ENCODE measurements at places on chromosomes 2 and 18.

DNA sequence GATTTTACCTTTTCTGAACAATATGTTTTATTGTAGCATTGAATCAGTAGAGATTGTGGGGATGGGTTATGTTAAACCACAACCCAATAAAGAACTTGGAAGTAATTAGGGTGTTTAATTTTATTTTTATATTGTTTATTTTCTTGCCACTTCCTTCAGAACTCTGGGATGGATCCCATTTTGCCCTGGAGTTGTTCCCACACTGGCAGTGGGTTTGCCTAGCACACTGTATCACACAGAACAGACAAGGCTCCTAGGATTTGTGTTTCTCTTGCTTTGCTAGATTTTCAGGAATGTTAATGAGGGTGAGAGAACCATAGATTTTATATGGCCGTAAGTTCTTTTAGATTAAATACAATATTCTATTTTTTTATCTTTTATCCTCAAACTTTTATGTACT is 59.0 kb downstream of the TANK start:
- no peak for DNase-seq

DNA sequence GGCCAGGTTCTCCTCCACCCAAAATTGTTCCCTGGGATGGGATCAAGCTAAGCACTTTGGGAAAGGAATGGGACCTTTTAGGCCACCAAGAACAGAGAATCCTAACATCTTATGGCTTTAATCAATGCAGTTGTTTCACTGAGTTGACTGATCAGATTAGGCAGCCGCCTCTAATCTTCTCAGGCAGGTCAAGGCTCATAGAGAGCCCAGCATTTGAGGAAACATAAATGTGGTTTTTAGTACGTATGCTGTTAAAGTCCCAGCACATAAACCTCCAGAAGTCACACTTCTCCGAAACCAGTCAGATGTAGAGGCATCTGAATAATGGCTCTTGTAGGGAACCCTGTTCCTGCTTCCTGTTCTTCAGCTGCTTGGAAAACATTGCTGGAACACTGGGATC is 99.5 kb upstream of the RMDN2 start:
- DNase-seq = peak; percentile 66

DNA sequence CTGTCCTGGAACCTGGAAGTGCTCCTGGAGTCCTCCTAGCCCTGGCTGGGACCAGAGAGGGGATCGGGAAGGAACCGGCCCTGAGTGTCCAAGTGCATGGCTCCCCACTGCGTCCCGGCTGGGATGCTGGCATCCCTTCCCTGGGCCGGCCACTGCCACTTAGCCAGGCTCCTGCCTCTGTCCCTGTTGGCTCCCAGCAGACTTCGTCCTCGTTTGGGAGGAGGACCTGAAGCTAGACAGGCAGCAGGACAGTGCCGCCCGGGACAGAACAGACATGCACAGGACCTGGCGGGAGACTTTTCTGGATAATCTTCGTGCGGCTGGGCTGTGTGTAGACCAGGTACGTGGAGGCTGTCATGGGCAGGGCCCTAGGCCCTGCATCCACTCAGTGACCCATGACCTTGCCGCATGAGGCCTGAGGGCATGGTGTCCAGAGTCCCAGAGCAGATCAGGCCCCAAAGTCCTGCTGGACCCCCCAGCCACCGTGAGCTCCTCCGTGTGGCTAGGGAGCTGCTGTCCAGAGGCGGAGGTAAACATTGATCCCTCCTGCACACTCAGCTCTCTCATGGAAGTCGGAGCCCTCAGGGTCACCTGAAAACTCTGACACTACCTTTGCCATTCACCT is 7.1 kb downstream of the ANO7 start:
- peak; percentile 6 for DNase-seq

- DNase-seq = no peak
These were observed 162.6 kb downstream of the KCNE4 start for GRCh38 chr2:223214394-223215253.

DNA sequence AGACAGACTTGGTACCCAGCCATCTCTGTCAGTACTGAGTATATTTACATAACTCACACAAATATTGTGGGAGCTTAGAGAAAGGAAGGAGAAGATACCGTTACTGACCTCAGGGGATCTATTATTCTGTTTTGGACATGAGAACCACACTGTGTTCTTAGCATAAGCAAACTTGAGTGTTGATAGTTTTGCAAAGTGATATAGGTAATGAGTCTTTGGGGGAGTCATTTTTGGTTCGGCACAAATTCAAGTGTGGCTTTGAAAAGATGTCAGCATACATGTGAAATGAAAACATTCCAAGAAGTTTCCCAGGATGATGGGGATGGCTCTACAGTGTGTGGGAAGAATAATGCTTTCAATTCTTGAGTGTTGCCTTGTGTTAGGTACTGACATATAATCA is 24.1 kb downstream of the SMARCAL1 start:
- no peak for DNase-seq

- no peak for DNase-seq
These were observed 136.1 kb upstream of the TMEM200C start for GRCh38 chr18:6031442-6031841.

- DNase-seq = no peak
These were observed 43.7 kb upstream of the CAB39 start for GRCh38 chr2:230668939-230669303.

DNA sequence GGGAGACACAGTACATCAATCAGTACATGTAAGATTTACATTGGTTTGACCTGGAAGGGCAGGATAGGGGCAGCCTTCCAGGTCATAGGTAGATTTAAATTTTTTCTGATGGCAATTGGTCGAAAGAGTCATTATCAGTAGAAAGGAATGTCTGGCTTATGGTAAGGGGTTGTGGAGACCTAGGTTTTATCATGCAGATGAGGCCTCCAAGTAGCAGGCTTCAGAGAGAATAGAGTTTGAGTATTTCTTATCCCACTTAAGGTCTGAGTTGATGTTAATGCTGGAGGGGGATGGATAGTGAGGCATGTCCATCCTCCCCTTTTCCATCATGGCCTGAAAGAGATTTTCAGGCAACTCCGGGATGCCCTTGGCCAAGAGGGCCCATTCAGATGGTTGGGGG is 60.7 kb downstream of the SPTBN1 start:
- DNase-seq = no peak

GRCh38 chr18:36757991-36758390 is 70.8 kb downstream of the TPGS2 start:
- no peak for DNase-seq

DNA sequence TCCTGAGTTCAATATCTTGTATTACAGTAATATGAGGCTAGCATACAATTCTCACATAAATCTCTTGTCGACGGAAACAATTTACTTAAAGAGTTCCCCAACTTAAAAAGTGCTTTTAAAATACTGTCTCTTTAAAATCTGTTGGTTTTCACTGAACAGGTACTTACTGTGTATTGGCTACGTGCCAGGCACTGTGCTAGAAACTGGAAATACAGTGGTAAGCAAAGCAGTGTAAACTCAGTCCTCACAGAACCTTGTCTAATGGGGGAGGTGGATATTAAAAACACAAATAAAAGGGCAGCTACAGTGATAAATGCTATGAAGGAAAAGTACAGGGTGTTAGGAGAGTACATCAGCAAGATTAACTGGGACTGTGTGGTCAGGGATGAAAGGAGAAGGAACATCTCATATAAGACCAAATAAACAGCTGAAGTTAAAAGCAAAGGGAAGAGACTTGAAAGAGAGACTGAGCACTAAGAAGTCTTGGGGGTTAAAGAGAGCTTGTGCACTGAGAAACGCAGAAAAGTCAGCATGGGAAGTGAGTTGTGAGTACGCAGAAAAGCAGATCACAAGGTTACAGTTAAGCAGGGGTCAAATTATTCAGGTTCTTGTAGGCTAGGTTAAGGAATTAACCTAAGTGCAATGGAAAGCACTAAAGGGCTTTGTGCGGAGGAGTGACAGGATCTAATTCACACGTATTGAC is 52.5 kb downstream of the USP40 start:
- DNase-seq = no peak

DNA sequence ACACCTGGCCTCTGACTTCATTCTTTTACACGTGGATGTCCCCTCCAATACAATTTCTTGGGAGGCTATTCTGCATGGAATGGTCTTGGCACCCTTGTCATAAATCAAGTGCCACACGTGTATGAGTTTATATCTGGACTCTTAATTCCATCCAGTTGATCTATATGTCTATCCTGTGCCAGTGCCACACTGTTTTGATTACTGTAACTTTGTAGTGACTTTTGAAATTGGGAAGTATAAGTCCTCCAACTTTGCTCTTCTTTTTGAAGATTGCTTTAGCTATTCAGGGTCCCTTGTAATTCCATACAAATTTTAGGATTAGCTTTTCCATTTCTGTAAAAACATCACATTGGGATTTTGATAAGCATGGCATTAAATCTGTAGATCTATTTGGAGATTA is 43.5 kb downstream of the HS1BP3 start:
- no peak for DNase-seq

DNA sequence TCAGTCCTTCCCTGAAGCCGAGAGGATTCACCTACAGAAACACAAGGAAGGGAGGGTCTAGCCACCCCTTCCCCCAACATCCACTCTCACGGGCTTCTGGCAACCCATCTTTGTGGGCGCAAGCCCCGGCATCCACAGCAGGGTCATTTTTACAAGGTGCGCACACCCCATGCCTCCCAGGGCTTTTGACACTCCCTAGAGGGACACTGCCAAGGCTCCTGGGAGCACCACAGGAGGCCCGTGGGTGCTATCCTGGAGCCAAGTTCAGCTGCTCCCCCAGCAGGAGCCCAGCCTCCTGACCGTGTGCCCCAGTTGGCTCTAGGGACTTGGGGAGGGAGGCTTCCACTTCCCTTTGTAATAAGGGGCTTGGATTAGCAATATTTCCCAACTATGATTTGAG is 251.6 kb downstream of the TNS1 start:
- no peak for DNase-seq

DNA sequence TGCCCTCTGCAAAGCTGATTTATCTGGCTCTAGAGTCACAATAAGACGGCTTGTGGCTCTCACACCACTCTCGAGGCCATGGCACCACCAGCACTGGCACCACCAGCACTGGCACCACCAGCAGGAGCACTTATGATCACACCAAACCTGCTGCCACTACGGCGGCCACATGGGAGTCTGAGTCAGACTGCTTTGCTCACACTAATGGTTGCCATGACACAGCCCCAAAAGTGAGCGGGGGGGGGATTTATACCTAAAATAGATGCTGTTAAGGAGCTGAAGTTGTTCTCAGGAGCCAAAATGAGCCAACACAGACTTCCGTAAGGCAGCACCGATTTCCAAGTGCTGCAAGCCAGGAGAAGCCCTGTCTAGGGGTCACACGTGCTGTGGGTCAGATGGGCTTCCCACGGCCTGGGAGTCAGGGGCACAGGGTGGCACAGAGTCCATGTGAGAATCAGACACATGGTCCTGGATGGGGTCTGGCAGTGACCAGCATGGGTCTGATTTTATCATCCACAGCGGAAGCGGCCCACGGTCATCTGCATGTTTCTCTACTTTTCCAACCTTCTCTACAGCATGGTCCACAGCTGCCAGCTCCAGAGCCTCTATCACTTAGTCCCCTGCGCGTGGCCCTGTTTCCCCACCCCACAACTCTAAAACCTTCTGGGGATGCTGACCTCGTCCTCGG is 16.7 kb downstream of the DNMT3A start:
- DNase-seq = no peak

DNA sequence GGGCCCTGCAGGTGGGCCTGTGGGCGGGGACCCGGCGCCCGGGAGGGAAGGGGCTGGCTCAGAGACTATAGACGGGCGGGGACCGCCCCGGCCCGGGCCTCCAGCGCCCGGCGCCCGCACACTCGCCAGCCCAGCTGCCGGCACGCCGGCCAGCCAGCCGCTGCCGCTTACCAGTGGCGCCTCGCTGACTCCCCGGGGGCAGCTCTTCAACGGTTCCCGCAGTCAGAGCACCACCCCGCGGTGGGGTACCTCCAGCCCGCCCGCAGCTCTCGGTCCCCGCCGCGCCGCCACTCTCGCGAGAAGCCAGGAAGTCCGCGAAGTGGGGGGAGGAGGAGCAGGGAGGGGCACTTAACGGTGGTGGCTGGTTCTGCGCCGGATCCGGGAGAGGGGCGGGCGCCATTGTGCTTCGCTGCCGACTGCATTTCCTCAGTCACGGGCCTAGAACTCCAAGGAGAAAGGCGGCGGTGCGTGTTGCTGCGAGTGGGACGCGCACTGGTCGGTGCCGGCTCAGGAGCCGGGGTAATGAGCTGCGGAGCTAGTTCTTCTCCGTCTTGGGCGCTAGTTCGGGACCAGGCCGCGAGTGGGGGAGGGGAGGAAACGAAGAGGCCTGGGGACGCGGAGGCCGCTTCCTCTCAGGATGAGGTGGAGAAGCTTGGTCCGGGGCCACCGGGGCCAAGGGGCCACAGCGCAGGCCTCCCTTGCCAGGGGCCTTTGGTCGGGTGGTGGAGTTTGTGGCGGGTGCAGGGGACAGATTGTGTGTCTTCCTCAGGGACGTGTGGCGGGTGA is at the start of gene MARCHF7:
Gene MARCHF7, plus strand, starts transcription at position 364 of the 786 bp plus-strand sequence. CDS start 16,517 bp downstream, outside the sequence.
- DNase-seq = peak; percentile 98

- DNase-seq = no peak
These were observed 262.8 kb downstream of the ZEB2 start for GRCh38 chr2:144256996-144257707.

- DNase-seq = no peak
These were observed 121.4 kb upstream of the MGAT5 start for GRCh38 chr2:134132490-134132857.

DNA sequence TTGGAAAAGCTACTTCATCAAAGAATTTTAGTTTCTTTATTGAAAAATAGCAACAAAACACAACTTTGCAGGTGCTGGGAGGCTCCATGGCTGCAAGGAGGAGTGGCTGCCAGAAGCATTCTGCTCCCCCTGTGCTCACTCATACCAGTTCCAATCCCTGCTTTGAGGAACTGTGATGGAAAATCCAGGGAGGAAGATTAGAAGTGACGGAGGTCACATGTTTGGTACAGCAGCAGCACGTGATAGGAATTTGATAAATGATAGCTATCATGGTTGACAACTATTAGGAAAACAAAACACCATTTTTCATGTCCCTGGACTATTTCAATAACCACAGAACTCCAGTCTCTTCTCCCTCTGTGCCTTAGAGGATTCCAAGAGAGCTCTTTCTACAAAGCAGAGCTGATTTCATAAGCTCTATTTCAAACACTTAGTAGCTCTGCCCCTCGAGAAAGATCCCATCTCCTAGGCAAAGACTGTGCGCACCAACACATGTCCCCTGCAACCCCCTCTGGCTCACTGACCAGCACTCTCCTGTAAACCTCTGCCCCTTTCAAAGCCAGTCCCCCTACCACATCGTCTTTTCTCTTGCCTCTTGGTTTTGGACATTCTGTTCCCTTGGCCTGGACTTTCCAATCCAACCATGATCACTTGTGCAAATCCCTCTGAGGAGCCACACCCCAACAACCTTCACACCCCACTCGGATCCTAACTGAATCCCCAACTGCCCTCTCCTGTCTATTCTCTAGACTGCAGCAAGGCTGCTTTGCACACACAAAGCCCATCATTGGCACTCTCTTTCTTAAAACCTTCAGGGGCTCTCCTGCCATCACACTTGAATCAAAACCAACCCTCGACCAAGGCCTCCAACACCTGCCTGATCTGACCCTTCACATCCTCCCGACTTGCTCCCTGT is 352.4 kb upstream of the PKDCC start:
- DNase-seq = peak; percentile 36

DNA sequence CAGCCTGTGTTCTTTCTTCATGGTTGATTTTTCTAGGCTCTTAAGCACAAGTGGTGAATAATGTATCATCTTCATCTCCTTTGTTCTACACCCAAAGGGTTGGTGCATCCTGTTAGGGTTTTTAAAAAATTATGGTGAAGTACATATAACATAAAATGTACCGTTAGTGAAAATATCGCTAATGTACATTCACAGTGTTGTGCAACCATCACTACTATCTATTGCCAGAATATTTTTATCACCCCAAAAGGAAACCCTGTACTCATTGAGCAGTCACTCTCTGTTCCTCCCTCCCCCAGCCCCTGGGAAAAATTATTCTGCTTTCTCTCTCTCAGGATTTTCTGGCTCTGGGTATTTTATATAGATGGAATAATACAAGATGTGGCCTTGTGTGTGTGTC is 98.5 kb downstream of the PRKCE start:
- no peak for DNase-seq
